ENCODE measurements at places on chromosomes 1 and 21.

DNA sequence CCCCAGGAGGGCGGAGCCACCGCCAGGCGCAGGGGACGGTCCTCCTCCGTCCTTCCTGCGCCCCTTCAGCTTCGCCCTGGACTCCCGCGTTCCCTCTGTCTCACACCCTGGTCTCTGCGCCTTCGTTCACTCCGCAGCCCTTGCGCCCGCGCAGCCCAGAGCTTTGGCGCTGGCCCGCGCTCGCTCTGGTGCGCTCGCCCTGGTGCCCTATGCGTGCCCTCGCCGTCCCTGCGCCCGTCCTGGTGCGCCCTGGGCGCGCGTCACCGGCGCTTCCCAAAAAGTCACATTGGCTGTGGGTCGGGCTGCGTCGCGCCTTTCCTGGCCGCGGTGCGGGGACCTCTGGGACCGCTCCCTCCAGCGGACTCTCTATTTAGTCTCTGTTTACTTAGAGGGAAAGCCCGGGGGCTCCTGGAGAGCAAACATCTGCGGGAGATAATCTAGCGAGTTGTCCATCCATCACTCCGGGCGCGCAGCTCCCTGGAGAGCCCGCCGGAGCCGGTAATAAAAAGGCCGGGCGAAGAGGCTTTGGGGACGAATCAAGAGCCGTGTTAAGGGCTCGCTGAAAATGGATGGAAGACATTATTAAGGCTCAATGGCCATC is 178.6 kb downstream of the PRDM16 start:
- no peak for DNase-seq

- no peak for DNase-seq
Observed at GRCh38 chr1:192270398-192270797, 46.4 kb upstream of the RGS21 start.

DNA sequence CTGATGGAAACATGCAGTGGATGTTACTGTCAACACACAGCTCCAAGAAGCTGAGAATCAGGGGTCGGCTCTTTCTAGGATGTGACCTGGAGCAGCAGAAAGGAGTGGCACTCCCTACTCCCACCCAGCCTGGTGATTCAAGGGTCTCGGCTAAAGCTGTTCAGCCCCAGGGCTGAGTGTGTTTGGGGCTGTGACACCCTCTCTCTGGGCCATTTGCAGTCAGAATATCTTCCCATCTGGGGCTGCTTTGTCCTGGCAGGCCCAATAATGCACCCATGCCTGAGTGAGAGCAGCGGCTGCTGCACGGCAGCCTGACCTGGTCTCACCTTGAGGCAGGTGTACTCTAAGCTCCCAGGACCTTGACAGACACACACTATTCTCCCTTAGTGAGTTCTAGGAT is 52.5 kb upstream of the AJAP1 start:
- no peak for DNase-seq

DNA sequence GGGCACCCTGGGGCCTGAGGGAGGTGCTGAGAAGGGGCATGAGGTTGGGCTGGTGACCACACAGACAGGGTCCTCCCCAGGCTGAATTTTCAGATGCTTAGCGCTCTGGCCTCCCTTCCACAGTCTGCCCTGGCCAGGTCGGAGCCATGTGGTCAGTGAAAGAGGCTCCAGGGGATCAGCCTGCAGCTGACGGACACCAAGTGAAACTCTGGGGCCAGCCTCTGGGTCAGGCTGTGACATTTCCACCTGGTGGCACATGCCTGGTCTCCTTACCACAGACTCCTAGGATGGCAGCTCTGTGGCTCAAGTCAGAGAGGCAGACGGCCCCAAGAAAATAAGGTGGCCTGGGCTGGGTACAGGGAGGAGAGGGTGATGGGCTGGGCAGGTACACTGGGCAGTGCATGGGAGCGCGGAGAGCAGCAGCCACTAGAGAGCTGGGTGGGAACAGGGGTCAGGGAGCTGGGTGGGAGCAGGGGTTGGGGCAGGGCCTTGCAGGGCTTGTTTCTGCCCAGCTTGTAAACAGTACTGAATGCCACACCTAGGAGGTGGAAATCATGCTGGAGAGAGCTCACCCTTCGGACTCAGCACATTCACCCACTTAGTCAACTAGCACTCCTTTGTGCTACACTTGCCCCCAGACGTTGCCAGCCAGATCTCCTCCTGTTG is 20.7 kb upstream of the ADARB1 start:
- DNase-seq: no peak

GRCh38 chr1:32893198-32894018 is 7.1 kb downstream of the HPCA start:
- DNase-seq: no peak

DNA sequence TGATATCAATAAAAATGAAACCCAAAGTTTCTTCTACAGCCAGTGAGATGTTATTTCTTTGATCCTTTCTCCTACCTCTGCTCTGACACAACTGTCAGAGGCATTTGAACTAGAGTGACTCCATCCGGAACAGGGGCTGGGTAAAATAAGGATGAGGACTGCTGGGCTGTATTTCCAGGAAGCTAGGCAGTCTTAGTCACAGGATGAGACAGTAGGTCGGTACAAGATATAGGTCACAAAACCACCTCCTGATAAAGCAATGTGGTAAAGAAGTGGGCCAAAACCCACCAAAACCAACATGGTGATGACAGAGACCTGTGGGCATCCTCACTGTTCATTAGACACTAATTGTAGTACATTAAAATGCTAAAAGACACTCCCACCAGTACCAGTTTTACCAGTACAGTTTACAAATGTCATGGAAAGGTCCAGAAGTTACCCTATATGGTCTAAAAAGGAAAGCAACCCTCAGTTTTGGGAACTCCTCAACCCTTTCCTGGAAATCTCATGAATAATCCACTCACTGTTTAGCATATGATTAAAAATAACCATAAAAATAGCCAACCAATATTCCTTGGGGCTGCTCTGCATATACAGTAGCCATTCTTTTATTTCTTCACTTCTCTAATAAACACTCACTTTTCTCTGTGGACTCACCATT is 96.7 kb downstream of the GABPA start:
- no peak for DNase-seq

GRCh38 chr1:185767508-185768120 is 33.4 kb downstream of the HMCN1 start:
- DNase-seq: no peak

DNA sequence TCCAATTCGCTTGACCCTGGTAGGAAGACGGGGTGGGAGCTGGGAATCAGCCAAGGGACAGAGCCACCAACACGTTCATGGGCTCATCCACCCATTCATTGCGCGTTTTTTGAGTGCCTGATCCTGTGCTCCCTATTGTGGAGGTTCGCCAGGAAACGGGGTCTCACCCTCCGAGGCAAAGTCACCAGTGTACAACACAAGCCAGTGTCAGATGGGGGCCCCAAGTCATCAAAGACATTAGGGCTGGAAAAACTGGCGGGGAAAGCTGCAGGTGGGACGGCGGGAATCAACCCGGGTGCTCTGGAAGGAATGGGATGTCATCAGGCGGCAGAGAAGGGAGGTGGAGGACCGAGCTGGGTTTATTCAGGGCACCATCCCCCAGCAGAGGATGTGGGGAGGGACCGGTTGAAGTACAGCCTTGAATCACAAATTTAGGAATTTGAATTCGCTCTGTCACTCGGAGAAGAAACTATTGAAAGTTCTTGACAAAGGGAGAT is 667 bp upstream of the NID1 start:
- no peak for DNase-seq

DNA sequence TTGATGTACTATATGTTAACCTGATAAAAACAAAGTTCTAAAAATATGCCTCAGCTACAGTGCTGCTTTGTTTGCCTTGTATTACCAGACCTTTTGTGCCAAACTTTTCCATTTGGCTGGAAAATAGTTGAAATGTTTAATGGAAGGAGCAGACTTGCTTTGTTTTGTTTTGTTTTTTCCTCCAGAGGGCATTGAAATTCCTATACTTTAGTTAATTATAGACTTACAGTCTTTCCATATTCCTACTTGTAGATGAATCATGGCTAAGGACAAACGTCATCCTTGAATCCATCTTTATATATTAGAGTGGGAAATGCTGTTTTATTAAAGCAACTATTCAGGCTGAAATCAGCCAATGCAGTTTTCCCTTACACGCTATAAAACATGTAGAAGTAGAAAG is 6.7 kb downstream of the CAP1 start:
- DNase-seq: no peak
